NCI-H2171 (cell line): ENCODE measurements at places on chromosomes 7 and 10.

DNA sequence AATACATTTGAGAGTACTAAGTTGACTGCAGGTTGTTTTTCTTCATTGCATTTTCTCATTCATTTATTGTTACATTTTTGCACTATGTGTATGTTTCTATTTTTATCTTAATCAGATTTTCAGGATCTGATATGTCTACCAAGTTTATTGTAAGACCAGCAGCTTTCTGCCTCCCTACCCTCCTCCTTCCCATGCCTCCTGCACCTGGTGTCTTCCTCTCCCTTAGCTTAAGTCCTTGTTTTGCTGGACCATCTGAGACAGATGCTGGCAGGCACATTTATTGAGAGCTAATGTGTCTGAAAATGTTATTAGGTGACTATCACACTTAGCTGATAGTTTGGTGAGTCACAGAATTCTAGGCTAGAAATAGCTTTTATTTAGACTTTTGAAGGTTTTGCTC, 79.6 kb downstream of the ANLN start:
- DNase-seq, result no peak

DNA sequence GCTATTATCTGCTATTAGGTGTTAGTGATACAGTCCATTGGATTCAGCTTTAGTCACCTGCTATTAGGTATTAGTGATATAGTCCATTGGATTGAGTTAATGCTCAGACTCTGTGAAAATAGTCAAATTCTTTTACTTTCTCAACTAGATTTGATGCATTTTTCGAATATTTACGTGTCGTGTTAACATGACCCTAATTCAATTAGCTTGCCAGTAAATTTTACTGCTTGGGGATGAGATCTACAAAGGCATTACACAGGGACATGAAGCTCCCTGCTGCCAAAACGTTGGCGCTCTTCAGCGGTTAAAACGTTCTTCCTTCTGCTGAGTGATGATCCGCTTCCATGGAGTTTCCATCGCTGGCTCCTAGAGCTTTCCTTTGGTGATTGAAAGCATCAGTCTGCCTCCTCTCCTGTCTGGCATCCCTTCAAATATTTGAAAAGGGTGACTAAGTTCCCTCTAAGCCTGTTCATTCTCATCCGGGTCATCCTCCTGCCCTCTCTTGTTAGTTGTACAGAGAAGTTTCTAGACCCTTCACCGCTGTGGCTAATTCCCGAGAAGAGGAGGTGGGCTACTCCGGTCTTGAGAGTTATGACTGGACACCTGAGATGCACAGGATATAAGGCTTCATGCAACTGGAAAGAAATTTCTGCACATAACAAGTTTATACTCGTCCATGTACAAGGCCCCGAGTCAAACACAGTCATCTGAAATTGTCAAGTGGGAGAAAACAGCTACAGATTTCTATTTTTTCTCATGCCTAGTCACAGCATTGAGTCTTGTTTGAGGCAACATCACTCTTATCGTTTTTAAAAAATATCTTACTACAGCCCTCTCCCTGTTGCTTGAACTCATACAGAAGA, 254.0 kb downstream of the KLF6 start:
- no peak for DNase-seq

- no peak for DNase-seq
These were observed 26.6 kb downstream of the APBB1IP start for GRCh38 chr10:26464632-26465280.

DNA sequence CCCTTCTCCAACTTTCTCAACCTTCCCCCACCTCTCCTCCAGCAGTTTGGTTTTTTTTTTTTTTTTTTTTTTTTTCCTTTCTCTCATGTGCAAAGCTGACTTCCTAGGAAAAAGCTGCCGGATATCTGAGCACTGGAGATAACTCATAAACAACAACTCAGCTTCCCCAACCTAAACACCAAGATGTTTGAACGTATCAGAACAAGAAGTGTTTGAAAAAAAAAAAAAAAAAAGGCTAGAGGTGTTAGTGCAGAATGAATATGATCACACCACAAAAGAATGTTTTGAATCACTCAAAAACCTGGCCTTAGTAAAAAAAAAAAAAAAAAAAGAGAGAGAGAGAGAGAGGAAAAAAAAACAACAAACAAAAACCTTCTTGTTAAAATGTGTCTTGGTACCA, 11.2 kb downstream of the GATA3 start:
- DNase-seq, result no peak

GRCh38 chr7:129958643-129959470, 6.1 kb upstream of the UBE2H start:
- DNase-seq, result no peak

DNA sequence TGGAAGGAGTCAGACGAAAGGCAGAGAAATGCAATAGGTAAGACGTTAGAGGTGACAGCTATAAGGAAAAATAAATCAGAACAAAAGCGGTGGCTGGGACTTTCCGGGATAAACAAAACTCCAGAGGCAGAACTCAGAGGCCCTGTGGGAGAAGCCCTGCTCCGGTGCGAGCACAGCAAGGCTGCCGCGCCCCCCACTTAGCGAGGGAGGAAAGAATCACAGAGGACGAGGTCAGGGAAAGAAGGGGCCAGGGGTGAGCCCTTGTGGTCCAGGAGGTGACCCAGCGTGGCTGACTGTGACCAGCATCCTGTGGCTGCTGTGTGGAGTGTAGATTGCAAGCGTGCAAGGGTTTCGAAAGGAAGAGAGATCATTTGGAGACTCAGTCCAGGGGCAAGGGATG, 591.8 kb upstream of the ADARB2 start:
- no peak for DNase-seq

GRCh38 chr10:114850126-114850525, 28.5 kb downstream of the FHIP2A start:
- DNase-seq, result no peak

GRCh38 chr7:2781636-2782035, 62.5 kb downstream of the GNA12 start:
- no peak for DNase-seq

GRCh38 chr7:27532314-27532713, 130.4 kb downstream of the HIBADH start:
- DNase-seq, result peak; percentile 14

DNA sequence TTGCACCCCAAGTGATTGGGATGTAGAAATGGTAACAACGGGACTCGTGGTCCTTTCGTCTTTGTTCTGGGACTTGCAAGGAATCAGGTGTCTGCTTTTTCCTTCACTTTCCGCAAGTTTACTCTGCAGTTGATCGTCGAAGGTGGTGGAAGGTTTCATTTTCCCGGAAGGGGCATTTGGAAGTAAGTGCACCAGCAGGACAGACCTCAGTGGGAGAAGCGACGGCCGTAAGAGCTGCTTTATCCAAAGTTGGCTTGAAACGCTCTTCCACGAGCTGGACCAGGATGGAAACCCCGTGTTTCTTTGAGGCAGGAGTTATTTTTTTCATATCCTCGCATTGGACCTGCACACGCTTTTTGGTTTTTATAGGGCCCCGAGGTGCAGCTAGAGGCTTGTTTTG, 1.2 kb downstream of the BRI3 start:
- no peak for DNase-seq

DNA sequence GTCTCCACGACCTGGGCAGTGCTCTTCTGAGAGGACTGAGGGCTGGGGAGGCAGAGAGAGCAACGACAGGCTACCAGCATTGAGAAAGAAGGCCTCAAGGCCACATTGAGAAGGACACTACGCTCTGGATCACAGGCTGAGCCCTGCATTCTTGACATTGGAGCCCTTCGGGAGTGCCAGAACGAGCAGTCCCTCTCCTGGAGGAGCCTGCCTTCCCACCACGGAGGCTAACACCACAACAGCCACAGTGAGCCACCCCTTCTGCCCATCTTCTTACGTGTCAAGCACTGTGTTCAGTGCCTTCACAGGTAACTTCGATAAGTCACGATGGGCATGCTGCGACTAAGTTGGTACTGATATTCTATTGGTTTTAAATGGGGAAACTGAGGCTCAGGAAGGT, 267.8 kb downstream of the RPS24 start:
- DNase-seq, result no peak

DNA sequence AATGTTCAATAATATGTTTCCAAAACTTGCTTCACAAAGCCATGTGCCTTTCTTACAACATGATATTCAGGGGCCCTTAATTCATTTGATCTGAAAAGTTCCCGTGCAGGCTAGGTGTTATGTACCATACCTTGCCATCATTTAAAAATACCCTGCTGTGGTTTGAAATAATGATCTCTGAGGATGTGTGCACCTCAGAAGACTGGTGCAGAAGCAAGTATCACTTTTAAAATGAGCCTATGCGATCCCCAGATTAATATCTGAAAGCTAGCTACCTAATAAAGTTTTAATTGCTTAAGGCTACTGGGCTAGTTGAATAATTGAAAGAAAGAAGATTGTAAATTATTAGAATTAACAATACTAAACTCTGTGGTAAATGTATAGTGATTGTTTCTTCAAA, 262.4 kb downstream of the CDK14 start:
- no peak for DNase-seq

GRCh38 chr7:158655931-158656441, 48.6 kb downstream of the NCAPG2 start:
- DNase-seq, result no peak

DNA sequence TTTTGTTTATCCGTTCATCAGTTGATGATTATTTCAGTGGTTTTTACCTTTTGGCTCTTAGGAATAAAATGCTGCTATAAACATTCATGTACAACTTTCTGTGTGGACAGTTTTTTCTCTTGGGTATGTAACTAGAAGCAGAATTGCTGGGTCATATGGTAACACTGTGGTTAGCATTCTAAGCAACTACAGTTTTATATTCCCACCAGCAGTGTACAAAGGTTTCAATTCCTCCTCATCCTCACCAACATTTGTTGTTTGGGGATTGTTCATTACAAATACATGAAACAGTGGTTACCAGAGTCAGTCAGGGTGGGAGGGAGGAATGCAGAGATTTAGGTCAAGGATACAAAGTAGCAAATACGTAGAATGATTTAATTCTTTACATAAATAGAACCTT, 97.0 kb downstream of the NPSR1 start:
- no peak for DNase-seq

- no peak for DNase-seq
These were observed 269.6 kb downstream of the ELFN1 start for GRCh38 chr7:1939434-1940401.

- DNase-seq, result no peak
These were observed 176.5 kb upstream of the CCZ1B start for GRCh38 chr7:7002418-7003062.

GRCh38 chr7:78769481-78770101, 683.9 kb downstream of the MAGI2 start:
- DNase-seq, result no peak

GRCh38 chr7:42208572-42208971, 28.4 kb downstream of the GLI3 start:
- DNase-seq, result no peak

GRCh38 chr7:152851326-152851725, 91.8 kb downstream of the ACTR3B start:
- no peak for DNase-seq

GRCh38 chr7:136640977-136641376, 227.5 kb upstream of the CHRM2 start:
- no peak for DNase-seq

DNA sequence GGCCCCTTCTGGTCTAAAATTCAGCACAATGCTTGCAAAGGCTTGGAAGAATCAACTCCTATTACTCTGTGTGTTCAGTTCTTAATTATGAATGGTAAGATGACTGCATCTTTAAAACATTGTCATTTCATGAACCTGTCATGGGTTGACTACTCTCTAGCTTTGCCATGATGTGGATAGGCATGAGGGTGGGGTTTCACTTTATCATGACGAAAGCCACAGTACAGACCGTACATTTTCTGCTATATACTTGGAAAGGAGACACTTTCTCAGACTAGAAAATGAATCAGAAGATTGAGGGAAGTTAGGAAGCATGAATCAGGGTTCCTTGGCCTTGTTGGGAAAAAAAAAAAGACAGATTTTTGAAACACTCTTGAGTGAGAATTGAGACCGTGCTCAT, 19.7 kb upstream of the MSRB2 start:
- no peak for DNase-seq

DNA sequence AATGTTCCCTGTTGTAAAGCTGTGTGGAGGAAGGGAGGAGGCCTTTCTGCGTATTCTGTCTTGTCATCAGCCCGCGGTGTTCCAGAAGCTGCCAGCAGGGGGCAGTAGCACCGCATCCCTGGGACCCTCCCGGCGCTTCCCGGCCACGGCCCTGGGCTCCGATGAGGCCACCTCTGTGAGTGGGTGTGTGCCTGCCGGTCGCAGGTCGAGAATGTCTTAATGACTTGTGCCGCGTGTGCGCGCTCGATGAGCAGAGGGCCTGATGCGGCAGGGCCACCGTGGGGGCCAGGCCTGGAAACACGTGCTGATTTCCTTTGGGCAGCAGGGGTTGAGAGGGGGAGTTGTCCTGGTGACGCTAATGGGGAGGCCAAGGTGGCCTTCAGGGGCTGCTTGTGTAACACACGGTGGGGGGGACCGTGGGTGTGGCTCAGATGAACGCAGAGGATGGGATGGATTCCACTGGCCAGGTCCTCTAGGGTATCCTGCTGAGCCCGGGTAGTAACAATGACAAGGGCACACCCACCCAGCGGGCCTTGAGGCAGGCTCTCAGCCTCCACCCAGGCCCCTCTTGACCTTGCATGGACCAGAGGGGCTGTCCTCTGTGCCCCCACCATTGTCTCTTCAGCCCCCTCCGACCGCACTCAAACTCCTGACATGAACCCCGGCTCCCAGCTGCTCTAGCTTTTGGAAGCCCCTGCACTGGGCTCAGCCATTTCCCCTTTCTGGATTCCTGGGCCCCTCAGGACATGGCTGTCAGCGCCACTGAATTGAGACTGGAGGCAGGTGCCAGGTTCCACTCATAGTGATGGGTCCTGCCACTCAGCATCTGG, 135.9 kb upstream of the PODXL start:
- peak; percentile 57 for DNase-seq

GRCh38 chr10:105029286-105029685, 388.2 kb downstream of the SORCS3 start:
- DNase-seq, result no peak

- DNase-seq, result no peak
These were observed 7.0 kb downstream of the GET4 start for GRCh38 chr7:883055-884021.

DNA sequence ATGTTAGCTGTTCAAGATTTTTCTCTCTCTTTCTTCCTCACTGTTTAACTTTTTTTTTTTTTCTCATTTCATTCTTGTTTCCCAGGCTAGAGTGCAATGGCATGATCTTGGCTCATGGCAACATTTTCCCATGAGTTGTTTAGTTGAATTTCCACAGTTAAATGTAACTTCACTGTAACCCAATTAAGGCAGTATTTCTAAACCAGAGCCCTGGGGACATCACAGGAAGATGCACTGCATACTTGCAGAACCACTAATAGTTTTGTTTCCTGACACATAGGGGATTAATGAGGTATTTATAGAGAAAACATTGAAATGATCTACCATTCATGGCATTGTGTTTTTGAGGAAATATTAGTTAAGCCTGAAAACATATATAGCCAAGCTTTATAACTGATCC, 795.6 kb upstream of the GHITM start:
- no peak for DNase-seq
